NAMALWA (cell line): ENCODE measurements at places on chromosomes 13 and 19.
A peak's percentile ranks its signal among the peaks of the same experiment; 100 is the strongest.

- peak; percentile 39 for DNase-seq
Observed at GRCh38 chr19:37907735-37908455, 887 bp downstream of the SIPA1L3 start.

- no peak for DNase-seq
Observed at GRCh38 chr13:110789871-110790270, 76.4 kb downstream of the ING1 start.

DNA sequence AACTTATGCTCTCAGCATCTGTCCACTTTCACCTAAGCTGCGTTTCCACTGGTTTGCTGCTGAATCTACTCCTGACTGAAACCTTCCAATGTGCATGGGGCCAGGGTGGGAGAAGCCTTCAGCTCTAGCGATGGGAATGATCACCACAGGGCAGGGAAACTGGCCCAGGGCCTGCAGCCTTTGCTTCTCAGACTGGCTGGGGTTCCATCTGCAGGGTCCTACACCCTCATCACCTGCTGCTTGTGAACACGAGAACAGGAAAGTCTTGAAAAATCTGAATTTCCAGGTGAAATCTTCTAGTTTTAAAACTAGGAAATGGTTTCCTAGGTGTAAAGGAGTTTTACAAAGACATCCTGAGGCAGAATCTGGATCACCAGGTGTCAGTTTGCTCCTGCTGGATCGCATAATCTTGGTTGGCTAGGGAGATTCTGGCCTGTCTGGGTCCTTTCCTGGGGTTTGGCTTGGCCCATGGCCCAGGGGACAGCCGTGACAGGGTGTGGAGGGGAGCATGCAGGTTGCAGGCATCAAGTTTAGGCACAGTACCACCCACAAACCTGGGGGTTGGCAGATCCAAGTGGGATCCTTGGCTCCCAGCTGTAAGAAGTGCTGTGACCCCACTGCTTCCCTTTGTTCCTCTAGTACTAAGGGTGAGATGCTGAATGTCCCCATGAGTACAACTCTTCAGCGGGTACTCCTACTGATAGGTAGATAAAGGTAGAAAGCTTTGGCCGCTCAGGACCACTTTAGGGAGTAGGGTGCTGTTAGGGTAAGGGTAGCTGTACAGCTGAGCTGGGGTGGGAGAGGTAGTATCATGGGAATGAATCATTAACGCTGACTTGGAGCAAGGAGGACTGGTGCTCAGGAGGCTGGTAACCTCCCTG lies 1.8 kb upstream of the UBE2M start:
- DNase-seq = no peak

- DNase-seq = peak; percentile 76
Observed at GRCh38 chr13:49643035-49643646, 14.8 kb downstream of the ARL11 start.

GRCh38 chr19:32497391-32497790 lies 83.6 kb upstream of the PDCD5 start:
- no peak for DNase-seq

DNA sequence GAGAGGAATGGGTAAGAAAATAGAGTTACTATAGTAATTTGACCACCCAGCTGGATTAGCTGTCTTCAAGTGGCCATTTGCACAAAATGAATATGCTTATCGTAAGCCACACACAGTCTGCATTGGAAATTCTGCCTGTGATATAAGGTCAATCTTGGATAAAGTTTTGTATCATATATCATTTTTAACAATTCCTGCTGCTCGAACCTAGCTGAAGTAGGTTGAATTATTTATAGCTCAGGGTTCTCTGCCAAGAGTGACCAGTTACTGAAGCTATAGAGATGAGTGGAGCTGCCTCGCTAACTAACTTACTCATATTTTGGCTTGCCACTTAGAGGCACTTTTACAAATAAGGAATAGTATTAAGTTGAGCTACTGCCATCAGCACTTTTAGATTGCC lies 220.9 kb downstream of the RGCC start:
- DNase-seq = no peak

GRCh38 chr13:43694146-43694664 lies 92.6 kb downstream of the ENOX1 start:
- no peak for DNase-seq

- no peak for DNase-seq
Observed at GRCh38 chr13:33369073-33369472, 83.5 kb upstream of the STARD13 start.

DNA sequence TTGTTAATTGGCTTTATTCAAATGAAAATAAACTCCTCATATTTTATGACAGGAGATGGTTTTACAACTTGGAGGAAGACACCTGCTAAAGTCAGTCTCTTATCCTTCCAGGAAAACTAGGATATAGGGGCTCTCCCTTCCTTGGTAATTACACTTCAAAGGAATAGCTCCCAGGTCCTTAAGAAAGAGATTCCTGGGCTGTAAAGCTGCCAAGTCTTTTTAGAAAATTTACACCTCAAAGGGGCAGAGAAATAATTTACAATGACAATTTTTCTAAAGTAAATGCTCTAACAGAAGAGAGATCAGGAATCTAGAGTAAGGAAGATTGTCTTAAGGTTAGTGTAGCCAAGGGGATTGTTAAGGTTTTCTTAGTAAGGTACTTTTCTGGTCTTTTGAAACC lies 1359.0 kb downstream of the OLFM4 start:
- no peak for DNase-seq

- no peak for DNase-seq
Observed at GRCh38 chr13:42239644-42240043, 32.3 kb upstream of the AKAP11 start.

- DNase-seq = no peak
Observed at GRCh38 chr19:16039545-16039944, 36.8 kb upstream of the TPM4 start.

GRCh38 chr13:34172048-34172447 lies 354.1 kb downstream of the RFC3 start:
- DNase-seq = no peak

- DNase-seq = no peak
Observed at GRCh38 chr19:34818270-34818669, 45.3 kb upstream of the ZNF599 start.

DNA sequence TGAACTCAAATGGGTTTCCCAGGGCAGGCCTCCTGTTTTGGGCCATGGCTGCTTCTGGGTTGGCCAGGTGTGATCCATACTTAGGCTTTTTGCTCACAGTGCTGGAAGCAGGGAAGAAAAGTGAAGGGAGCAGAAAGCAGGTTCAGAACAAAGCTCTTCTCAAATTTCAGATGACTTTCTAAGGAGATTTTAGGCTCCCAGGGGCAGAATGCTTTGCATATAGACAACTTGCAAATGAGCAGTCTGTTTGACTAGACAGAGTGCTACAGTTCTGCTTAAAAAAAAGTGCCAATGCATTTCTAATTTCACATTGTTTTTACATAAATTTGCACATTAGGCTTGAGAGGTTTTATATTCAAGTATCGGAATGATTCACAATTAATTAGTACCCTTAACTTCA lies 2.6 kb upstream of the SLC10A2 start:
- DNase-seq = peak; percentile 30

- DNase-seq = no peak
Observed at GRCh38 chr19:3381701-3382372, 15.5 kb downstream of the NFIC start.

- DNase-seq = no peak
Observed at GRCh38 chr13:47110833-47111240, 214.0 kb upstream of the HTR2A start.

- no peak for DNase-seq
Observed at GRCh38 chr19:52188822-52189734, 774 bp upstream of the PPP2R1A start.

GRCh38 chr13:110964229-110965037 lies 49.6 kb upstream of the ANKRD10 start:
- DNase-seq = no peak

DNA sequence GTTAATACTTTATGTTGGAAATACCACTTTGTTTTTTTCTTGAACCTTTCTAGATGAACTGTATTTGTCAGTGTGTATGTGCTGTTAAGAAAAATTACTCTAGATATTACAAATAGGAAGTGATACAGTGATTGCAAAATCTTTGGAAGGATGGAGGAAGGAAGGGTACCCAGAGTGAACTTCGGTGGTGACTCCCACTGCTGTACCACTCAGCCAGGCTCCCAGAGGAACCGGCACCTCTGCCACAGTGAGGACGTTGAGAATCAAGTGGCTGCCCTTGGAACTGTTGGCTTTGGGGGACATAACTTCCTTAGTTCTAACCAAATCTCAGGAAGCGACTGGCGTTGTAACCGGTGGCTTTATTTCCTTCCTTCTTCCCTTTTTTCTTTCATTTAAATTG lies 184.7 kb downstream of the PCCA start:
- no peak for DNase-seq

GRCh38 chr13:42894765-42895243 lies 97.2 kb downstream of the EPSTI1 start:
- DNase-seq = no peak

GRCh38 chr13:98717256-98717655 lies 35.2 kb downstream of the SLC15A1 start:
- no peak for DNase-seq

DNA sequence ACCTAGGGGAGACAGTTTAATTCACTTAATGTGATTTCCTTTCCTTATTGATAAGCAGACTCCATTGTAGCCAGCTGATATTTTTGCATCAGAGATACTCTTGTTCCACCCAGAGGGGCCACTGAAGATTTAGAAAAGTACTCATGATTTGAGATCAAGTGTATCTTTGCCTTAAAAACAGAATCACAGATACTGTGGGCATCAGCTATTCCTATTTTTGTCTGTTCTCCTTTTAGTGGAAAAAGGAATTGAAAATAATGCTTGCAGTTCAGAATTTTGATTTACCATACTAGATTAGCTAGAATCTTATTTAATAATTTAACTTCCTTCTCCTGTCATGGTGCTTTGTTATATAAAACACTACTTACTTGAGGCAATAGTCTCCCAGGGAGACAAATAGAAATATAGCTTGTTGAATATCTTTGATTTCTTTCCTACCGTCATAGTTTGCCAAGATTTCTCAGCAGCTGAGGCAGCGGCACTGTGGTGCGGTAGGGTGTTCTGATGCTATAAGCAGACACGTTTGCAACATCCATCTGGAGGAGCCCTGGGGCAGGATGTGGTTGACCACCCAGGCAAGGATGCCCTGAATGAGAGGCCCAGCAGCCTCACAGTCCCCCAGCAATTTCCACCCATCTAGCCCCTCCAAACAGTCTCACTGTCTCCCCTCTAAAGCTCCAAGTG lies 47.0 kb upstream of the RAP2A start:
- DNase-seq = no peak

DNA sequence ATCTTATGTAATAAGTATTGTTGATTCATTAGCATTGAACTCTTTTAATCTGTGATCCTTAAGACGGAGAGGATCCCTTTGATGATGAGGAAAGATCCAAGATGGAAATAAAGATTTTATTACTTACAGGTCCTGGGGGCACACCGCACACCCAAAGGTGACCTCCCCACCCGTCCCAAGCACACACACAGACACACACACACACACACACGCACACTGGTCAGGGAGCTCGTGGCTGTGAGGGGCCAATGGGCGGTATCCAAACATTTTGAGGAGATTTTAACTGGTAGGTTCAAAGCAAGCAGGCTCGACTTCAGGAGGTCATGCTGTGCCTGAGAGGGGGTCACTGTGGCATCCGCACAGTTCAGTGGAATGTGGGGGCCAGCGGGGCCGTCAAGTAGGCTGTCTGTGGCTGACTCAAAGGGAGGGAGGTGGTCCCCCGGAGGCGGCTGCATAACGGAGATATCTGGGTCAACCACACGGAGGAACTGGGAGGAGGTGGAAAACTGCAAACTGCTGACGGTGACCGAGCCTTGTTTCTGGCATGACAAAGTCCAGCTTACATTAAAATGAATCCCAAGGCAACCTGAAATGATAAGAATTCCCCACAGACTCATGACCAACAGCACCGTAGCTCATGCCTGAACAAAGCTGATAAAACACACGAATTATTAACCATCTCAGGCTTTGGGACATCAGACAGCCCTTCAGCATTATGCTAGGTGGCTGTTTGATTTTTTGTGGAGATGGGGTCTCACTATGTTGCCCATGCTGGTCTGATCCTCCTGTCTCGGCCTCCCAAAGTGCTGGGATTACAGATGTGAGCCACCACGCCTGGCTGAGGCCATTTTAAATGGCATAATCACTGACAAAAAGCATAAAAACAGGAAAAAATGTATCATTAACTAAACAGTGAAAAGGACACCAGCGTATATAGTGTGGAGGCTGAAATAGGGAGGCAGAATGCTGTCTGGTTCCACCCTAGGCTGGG lies 20.9 kb upstream of the SIGLEC11 start:
- no peak for DNase-seq

- DNase-seq = no peak
Observed at GRCh38 chr19:23401086-23401610, 5.9 kb upstream of the ZNF91 start.
